ENCODE measurements at places on chromosomes 3 and 15.

- no peak for DNase-seq
Measured at GRCh38 chr15:26087881-26088280, 224.8 kb upstream of the ATP10A start.

DNA sequence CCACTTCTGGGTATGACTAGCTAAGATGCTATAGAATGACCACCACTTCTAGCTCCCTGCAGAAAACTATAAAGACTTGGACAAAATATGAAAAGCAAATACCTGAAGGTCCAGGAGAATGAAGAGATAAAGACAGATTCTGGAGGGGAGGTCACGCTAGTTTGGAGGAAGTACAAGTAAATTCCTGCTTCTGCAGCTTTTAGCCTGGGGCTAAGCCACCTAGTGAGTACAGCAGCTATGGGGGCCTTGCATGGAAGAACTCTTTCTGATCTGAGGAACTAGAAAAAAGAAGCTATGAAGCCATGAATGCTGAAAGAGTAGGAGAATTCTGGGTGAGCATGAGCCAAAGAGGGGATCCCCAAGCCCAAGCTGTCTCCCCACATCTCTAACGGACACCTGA lies 29.8 kb downstream of the NRG4 start:
- DNase-seq, result no peak

DNA sequence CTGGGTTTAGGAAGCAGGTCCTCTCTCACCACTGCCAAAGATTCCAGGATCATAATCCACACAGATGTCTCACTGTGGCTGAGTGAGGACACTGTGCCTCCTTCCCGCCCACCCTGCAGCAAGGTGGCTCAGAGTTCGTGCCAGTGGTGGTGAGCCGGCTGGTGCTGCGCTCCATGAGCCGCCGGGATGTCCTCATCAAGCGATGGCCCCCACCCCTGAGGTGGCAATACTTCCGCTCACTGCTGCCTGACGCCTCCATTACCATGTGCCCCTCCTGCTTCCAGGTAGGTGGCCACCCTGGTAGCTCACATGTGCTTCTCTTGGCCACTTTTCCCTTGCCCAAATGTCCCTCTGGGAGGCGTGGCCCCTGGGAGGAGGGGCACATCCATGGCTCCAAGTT lies 9.0 kb upstream of the RHO start:
- no peak for DNase-seq

- DNase-seq, result no peak
Measured at GRCh38 chr15:47366884-47367283, 350.4 kb upstream of the SEMA6D start.

DNA sequence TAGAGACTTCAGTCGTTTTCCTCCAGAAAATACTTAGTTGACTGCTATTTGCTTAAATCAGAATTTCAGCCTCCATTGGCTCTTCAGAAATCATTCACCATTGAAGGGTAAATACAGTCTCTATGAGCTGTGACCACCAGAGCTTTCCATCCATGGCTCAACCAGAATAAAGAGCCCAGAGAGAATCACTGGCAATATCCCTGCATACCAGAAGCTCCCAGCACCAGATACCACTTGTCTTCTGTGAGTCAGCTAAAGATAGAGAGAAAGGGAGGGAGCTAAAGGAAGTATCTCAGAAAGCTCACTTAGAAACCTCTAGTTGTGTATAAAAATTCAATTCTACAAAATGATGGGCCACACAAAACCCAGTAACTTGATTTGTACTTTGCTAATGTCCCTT lies 115.2 kb upstream of the TMCO5A start:
- no peak for DNase-seq
